ENCODE measurements at places on chromosomes 7 and 10.

DNA sequence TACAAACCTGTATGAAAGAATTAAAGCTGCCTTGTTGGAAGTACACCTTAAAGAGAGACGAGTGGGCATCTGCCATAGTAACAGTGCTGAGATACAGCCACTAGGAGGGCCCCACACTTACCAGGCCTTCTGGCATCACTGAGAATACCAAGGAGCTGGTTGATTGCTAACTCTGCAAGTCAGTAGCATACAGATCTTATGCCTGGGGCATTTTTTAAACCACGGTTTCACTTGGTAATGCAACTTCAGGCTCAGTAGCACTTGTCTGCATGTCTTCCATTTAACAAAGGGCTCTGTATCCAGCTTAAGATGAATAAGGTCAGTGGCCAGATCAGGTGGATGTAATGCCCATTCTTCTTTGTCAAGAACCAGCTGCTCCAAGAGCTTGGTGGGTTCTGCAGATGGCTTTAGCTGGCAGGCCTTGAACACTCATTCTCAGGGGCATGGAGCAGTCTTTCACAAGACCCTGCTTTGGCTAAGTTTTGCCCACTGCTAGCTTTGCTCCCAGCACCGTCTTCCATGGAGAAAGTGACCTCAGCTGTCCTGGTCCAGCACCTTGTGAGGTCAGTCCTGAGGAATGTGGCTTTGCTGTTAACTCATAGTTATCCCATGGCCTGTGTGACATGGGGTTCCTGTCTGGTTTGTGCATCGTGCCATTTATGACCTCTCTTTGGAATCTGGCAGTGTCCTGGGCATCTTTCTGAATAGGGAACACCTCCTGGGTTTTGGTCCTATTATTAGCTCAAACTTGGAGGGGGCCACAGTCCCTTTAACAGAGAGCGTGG lies 68.1 kb downstream of the BMPER start:
- no peak for DNase-seq

DNA sequence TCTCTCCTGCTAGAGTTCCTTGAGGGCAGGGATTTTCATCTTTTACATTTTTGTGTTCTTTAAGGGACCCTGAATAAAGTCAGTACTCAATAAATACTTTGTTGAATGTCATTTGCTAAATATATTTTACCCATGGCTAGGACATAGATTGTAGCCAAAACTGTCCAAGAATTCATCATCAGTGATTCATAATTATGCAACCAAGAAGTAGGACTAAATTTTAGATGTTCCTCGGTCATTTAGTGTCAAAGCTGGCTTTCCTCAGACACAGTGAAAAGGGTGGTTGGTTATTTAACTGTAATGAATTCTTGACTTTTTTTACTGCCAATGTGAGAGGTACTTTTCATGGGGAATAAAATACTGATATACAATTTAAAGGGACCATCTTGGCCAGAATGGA lies 3.3 kb downstream of the NUDT13 start:
- DNase-seq, result no peak

DNA sequence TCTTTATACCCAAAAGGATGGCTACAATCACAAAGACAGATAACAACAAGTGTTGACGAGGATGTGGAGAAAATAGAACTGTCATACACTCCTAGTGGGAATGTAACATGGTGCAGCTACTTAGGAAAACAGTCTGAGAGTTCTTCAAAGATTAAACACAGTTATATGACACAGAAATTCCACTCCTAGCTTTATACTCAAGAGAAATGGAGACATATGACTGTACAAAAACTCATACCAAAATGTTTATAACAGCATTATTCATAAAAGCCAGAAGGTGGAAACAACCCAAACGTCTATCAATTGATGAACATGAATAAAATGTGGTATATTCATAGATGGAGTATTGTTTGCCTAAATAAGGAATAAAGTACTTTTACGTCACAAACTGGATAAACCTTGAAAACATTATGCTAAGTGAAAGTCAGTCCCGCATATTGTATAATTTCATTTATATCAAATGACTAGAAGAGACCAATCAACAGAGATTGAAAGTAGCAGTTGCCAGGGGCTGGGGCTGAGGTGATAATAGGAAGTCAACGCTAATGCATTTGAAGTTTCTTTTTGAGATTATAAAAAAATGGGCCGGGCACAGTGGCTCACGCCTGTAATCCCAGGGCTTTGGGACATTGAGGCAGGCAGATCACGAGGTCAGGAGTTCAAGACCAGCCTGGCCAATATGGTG lies 61.6 kb upstream of the SRPK2 start:
- no peak for DNase-seq

DNA sequence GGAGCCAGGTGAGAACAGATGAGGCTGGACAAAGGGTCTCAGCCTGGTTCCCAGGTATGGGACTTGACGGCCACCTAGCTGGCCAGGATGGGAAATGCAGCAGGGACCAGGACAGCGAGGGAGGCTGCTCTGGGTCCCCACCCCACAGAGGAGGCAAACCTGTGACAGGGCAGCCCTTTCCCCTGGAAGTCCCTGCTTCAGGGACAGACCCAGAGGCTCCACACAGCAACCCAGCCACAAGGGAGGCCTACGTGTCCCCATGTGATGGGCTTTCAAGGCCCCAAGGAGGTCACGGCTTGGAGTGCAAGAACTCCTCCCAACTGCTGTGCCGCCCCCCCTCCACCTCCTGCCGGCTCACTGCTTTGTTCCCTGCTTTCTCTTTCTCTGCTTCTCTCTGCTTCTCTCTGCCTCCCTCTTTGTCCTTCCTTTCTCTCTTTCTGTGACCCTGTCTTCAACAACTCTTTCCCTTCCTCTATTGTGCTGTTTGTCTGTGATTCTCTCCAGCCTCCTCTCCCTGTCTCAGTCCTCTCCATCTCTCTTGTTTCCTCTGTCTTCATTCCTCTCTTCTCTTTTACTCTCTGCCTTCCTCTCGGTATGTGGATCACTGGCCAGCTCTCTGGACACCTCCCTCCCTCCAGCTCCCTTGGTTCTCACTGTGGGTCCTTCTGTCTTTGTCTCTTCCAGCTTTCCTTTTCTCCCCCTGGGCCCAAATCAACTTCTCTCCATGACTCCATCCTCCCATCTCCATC lies 9.6 kb upstream of the EIF5AL1 start:
- no peak for DNase-seq

DNA sequence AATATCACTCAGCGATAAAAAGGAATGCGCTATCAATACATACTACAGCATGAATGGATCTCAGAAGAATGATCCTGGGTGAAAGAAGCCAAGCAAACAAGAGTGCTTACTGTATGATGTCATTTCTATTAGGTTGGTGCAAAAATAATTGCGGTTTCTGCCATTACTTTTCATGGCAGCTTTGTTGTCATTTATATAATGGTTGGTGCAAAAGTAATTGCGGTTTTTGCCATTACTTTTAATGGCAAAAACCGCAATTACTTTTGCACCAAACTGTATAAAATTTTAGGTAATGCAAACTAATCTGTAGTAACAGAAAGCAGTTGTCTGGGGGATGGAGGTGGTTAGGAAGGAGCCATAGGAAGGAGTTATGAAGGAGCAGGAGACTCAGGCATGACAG lies 318.3 kb upstream of the ZMIZ1 start:
- DNase-seq, result no peak

DNA sequence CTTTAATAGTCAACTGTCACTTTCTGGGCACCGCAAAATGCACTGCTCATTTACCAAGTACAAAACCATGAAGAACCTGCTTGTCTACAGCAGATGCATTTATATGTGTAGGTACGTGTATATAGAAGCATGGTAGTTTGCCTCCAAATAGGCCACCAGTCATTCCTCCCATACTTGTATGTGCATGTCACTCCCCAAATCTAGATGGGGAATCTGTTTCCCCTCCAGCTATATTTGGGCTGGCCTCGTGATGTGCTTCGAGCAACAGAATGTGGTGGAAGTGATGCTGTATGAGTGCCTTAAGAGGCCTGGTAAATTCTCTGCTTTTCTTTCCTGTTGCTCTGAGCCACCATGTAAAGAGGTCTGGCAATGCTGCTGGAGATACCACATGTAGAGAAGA lies 47.1 kb downstream of the PSMC2 start:
- no peak for DNase-seq

DNA sequence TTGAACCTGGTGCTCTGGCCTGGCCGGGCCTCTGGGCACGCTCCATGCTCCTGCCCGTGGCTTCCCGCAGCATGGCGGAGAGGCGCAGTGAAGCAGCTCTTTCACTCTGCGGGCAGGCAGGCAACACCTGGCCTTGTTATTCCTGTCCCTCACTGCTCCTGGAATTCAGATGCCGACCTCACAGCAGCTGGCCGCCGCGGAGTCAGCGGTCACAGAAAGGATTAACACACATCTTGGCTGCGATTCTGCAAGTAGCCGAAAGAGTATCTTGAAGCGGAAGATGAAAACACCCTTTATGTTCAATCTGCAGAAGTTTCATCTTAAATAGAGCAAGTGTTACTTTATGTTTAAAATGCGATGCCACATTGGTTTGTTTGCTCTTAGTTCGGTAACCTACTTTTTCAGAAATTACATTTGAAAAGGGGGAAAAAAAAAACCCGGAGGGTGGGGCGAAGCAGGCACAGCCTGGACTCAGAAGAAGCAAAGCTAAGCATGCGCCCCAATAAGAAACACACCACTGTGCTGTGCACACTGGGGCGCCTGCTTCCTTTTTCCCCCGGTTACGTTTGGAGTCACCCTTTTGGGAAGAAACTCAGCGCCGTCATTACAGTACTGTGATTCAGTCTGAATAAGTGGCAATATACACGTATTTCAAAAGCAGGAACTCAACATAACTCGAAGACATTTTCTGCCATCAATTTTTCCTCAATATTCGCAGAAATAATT lies 42.3 kb downstream of the BRI3 start:
- DNase-seq, result no peak

- no peak for DNase-seq
Observed at GRCh38 chr10:33113466-33113865, 155.4 kb upstream of the ITGB1 start.

GRCh38 chr7:55593515-55594318 lies 21.4 kb upstream of the VOPP1 start:
- DNase-seq, result no peak
